ENCODE measurements at places on chromosomes 11 and 22.

DNA sequence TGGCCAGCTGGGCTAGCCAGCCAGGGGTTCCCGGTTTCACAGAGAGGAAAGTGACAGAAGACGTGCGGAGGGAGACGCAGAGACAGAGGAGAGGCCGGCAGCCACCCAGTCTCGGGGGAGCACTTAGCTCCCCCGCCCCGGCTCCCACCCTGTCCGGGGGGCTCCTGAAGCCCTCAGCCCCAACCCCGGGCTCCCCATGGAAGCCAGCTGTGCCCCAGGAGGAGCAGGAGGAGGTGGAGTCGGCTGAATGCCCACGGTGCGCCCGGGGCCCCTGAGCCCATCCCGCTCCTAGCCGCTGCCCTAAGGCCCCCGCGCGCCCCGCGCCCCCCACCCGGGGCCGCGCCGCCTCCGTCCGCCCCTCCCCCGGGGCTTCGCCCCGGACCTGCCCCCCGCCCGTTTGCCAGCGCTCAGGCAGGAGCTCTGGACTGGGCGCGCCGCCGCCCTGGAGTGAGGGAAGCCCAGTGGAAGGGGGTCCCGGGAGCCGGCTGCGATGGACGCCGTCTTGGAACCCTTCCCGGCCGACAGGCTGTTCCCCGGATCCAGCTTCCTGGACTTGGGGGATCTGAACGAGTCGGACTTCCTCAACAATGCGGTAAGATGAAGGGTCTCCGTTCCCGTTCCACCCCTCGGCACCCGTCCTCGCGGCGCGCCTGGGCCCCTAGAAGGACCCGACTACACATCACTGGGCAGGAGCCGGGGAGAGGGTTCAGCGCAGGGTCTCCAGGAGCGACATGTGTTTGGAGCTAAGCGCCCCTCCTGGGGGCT lies at the start of gene CREB3L1:
CREB3L1 (plus strand) TSS at position 41 of the 765 bp plus-strand sequence; CDS start at position 491, 450 bp downstream.
- no peak for DNase-seq

GRCh38 chr11:90465553-90465952 lies 242.7 kb upstream of the CHORDC1 start:
- DNase-seq, result no peak

DNA sequence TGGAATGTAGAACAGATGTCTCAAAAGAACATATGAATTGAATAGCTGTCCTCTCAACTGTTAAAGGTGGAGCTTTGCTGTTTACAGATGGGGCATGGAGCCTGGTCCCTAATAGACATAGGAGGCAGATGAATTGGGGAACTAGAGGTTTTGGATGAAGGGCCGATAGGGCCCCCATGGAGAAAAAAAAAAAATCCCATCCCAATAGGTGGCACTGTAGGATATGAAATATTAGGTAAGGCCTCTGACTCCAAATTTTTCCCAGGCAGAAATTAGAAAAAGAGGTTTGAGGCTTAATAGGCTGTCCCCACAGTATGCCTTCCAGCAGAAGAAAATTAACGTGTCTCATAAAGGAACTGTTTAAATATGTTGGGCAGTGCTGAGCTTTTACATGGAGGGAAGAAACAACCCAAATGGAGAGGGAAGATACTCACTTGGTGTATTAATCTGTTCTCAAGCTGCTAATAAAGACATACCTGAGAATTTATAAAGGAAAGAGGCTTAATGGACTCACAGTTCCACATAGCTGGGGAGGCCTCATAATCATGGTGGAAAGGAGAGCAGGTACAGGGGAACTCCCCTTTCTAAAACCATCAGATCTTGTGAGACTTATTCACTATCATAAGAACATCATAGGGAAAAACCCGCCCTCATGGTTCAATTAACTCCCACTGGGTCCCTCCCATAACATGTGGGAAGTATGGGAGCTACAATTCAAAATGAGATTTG lies 30.1 kb upstream of the TMEM45B start:
- no peak for DNase-seq

- no peak for DNase-seq
These were observed 7.1 kb downstream of the SSH3 start for GRCh38 chr11:67310246-67311050.

- DNase-seq, result no peak
These were observed 181.7 kb upstream of the ZC3H12C start for GRCh38 chr11:109911488-109911887.
